Ureter (tissue), 1 donor: ENCODE measurements at places on chromosomes 3 and 15.

- no peak for DNase-seq
Measured at GRCh38 chr3:16437640-16438039, 75.9 kb downstream of the RFTN1 start.

DNA sequence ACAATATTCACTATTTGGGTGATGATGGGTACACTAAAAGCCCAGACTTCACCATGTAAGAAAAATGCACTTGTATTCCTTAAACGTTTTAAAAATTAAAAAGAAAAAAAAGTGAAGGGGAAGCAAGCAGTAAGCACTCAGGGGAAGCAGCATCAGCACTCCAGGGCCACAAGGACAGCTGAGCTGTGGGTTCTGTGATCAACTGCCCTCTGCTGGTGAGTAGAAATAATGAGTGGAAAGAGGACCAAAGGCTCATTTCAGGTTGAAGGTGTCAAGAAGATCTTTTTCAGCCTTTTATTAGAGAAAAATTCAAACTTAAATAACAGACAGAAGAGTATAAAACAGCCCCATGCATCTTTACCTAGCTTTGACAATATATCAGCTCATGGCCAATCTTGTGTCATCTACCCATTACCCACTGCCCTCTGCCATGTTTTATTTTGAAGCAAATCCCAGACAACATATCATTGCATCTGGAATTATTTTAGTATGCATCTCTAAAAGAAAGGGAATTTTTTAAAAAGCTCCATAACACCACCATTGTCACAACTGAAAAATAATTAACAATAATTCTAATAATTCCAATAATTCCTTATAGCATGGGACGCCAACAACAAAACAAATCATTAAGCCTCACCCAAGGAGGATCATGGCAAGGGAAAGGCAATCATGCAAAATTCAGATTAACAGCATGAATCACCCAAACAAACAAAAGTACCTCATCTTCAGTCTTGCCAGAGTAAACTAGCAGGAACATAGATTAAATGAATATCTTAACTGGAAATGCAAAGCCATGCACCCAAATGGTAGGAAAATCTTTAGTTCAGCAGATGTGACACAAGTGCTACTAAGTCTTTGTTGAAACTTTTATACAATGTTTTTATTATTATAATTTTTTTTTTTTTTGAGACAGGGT lies 42.5 kb downstream of the TAMM41 start:
- peak; percentile 48 for DNase-seq

- DNase-seq = no peak
Measured at GRCh38 chr3:107265526-107265925, 111.7 kb upstream of the CCDC54 start.

- no peak for DNase-seq
Measured at GRCh38 chr15:92620991-92621390, 34.6 kb downstream of the FAM174B start.

- DNase-seq = no peak
Measured at GRCh38 chr15:56053046-56053400, 59.6 kb upstream of the NEDD4 start.

DNA sequence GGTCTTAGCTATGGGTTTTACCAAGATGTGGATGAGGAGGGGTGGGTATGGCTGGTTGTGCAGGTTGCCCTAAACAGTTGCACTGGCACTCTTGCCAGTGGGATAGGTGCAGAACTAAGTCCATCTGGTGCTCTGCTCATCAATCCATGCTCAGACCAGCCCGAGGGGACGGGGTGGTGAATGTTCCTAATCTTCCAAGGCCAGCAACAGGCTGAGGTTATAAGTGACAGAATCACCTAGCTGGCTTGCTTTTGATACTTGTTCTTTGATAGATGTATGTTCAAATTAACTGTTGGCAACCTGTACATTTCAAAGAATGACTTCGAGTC lies 53.5 kb upstream of the CCR2 start:
- DNase-seq = peak; percentile 29

DNA sequence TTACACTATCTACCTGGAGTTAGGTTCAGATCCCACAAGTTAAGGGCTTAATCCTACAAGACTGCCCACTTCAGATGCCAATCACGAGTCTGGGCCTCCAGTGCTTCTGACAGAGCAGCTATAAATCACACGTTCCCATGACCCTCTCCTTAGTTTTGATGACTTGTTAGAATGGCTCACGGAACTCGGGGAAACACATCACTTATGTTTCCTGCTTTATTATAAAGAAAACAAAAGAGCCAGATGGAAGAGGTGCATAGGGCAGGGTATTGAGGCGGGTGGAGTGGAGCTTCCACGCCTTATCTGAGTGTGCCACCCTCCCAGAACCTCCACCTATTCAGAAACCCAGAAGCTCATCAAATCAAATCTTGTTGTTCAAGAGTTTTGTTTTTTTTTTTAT lies 170.8 kb downstream of the MOBP start:
- DNase-seq = no peak

- DNase-seq = no peak
Measured at GRCh38 chr3:65377637-65378036, 661.1 kb downstream of the MAGI1 start.

GRCh38 chr3:129022114-129023007 lies 21.3 kb downstream of the EFCC1 start:
- no peak for DNase-seq

- DNase-seq = peak; percentile 87
Measured at GRCh38 chr3:38039101-38039898, at the start of gene DLEC1. DLEC1 (plus strand) TSS chr3:38039208; CDS start chr3:38039226, 18 bp downstream.

DNA sequence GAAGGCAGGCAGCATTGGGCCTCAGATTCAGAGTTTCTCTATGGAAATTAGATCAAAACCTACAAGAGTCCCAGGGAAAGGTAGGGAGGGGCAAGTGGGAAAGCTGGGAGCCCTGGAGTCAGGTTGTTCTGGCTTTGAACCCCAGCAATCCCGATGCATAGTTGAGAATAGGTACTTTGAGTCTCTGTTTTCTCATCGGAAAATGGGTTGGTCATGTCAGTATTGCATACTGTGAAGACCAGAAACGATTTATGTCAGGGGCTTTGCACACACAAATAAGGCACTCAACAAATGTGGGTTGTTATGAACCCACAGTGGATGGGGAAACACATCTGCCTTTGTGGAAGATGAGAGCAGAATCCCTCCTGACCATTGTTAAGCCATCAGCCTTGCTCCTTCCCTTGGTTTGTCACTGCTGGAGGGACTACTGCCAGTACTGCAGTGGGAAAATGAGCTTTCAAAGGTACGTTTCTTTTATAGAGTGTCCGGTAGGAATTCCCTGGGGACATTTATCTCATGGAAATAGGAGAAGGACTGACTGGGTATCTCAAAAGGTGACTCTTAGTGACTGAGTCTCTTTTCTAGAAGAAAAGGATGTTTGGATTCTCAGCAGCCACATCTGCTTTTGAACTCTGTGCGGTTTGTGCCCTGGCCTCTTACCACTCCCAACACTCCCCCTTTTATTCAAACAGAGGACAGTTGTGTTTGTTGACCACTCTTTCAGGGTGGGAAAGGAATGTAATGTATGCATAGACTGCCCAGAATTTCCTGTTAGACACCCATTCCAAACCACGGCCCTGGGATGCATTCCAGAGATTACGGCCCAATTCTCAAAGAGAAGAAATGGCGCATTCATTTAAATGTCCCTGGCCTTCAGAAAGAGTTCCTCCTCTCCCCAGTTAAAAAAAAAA lies 54.6 kb upstream of the VILL start:
- no peak for DNase-seq

DNA sequence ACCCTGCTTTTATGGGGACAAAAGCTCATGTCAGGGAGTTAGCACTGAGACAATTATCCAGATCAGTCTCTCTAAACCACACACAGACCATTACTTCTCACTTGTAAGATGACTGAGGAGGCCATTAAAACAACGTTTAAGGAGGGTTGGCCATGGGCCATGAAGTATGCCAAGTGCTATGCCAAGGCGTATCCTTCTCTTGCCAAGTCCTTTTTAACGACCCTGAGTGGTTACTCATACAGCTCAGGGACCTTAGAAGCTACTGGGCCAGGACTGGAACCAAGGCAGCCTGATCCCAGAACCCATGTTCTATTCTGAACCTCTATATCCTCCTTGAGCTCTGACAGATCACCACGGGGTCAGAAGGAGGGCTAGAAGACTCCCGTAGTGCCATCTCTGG lies 50.0 kb downstream of the NMNAT3 start:
- no peak for DNase-seq

DNA sequence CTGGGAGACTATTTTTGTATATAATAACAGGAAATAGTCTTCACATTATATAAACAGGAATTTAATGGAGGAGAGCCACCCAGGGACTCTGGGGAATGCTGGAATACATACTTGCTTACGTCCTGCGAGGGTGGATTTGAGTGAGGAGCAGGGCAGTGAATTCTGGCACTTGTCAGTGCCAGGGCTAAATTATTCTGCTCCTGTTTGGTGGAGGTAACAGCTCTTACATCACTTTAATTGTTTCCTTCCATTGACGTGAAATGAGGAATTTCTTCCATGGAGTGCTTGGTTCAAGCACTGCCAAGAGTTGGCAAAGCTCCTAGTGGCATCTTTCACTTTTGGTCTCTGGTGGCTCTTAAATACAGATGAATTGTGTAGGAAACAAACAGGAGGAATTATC lies 94.1 kb upstream of the GOLGA8J start:
- DNase-seq = no peak

GRCh38 chr3:94269763-94270162 lies 206.9 kb downstream of the NSUN3 start:
- DNase-seq = no peak

- DNase-seq = no peak
Measured at GRCh38 chr3:187104933-187105332, 34.4 kb downstream of the RPL39L start.

GRCh38 chr3:5185093-5185673 lies 2.3 kb upstream of the EDEM1 start:
- DNase-seq = no peak

DNA sequence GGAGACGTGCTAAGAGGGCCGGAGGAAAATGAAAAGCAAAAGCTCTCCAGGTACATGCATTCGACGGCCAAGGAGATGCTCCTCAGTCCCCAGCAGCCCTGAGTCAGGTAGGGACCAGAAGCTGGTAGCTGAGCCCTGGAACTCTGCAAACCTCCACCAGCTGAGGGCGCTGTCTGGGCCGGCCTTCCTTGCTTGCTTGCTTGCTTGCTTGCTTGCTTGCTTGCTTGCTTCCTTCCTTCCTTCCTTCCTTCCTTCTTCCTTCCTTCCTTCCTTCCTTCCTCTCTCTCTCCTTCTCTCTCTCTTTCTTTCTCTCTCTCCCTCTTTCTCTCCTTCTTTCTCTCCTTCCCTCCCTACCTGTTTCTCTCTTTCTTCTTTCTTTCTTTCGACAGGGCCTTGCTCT lies 94.6 kb upstream of the RASGRF1 start:
- no peak for DNase-seq

- peak; percentile 36 for DNase-seq
Measured at GRCh38 chr3:195071916-195072820, 198.8 kb downstream of the XXYLT1 start.

- no peak for DNase-seq
Measured at GRCh38 chr3:155960060-155960459, 89.6 kb downstream of the GMPS start.

DNA sequence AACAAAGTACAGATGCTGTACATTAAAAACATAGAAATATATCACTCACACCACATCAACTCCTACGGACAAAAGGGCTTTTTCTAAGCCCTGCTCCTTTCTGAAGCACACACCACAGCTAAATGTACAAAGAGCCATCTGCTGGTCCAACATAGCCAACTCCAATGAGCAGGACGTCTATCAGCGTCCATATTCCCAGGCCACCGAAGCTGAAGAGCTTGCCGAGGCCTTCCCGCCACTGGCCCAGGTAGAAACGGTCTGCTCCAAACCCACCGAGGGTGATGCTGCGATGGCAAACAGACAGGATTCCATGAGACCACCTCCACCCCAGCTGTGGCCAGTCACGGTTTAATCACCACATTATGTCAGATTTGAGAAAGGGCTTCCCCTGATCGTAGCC lies 9.8 kb downstream of the TM2D3 start:
- DNase-seq = no peak

DNA sequence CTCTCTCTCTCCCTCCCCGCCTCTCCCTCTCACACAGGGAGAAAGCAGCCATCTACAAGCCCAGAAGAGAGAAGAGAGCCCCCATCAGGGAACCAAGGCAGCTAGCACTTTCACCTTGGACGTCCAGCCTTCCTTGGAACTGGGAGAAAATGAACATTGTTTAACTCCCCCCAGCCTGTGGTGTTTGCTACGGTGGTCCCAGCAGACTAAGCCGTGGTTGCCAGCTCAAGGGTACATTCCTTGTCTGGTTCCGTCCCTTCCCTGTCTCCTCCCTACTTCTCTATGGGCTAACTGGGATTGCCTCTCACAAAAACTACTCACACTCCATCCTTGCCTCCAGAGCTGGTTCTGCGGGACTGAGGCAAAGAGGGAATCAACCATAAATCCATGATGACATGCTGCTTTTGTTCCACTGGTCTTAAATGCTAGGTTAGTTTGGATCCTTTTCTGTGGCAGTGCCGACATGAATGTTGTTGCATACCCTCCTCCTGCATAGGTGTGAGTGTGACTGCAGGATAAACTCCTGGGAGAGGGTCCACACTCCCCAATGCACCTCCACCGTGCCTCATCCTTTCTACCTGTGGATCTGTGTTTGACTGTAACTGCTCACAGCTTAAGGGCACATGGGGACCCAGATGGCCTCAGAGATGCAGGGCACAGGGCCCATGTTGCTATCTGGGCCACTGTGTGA lies 12.0 kb downstream of the C3orf22 start:
- no peak for DNase-seq

DNA sequence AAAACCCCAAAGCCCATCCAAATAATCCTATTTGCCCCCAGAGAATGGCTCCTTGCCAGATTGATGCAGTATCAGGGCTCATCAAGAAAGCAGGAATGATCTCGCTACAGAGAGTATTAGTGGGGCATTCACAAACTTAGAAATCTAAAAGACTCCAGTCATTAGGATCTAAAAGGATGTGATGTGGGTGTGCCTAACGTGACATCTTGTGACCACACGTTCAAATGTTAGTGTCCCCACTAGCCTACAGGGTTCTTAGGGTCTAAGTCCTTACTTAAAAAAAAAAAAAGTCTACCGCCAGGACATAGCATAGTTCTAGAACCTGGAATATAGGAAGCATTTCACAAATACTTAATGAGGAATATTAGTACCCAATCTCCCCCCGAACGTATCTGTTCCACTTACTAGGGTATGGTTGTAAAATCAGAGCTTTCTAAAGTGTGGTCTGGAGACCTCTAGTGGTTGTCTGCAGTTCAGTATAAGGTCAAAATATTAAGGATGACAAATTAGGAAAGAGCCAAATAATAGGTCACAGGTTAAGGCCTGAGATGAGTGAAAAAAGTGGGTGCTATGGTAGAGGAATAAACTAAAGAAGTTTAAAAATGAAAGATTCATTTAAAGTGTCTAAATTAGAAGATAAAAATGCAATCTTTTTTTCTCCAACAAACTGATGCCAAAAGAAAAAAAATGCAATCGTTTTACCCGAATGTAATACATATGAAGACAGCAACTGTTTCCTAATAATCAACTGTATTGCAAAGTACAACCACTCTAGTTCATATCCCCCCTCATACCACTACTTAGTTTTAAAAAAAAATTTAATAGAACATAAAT lies 4.2 kb upstream of the CHRM5 start:
- no peak for DNase-seq
